ENCODE measurements at places on chromosomes 1 and 21.

GRCh38 chr21:34965200-34966174, 83.6 kb downstream of the RUNX1 start:
- no peak for DNase-seq

GRCh38 chr1:55257958-55258357, 42.8 kb upstream of the USP24 start:
- no peak for DNase-seq

DNA sequence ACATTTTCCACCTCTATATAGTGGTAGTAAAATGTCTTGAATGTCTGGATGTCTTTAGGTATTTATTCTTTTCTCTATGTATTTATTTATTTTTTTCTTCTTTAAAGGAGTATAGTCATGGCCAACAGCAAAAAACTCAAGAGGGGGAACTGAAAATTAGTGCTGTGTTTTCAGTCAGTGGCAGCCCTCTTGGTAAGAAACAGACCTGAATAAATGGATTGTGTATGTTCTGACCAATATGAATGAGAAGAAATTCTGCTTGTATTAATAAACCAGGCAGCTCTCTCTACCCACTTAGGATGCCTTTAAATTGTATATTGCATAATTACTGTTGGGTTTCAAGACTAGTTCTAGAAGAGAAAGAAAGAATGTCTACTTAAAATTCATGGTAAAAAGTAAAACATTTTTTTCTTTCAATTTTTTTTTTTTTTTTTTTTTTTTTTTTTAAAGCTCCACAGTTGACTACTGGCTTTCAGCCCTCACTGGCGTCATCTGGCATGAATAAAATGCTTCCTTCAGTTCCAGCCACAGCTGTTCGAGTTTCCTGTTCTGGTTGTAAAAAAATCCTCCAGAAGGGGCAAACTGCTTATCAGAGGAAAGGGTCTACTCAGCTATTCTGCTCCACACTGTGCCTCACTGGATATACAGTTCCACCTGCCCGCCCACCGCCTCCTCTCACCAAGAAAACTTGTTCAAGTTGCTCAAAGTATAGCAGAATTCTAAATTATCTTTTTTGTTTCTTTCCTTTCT, 101.6 kb downstream of the ZMYM4 start:
- peak; percentile 13 for DNase-seq

DNA sequence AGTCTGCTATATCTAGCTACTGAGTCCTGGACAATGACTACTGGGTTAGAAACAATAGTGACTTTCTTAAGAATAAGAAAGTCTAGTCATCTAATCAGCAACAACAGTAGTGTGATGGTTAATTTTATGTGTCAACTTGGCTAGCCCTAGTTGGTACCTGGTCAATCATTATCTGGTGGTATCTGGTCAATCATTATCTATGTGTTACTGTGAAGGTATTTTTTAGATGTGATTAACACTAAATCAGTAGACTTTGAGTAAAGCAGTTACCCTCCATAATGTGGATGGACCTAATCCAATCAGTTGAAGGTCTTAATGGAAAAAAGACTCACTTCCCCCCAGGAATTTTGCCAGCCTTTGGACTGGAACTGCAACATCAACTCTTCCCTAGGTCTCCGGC, 312.6 kb downstream of the SIPA1L2 start:
- DNase-seq, result no peak

- DNase-seq, result no peak
These were observed 428.9 kb upstream of the ADGRL2 start for GRCh38 chr1:81371864-81372263.

- peak; percentile 18 for DNase-seq
These were observed 9.7 kb downstream of the SMYD3 start for GRCh38 chr1:246497331-246497915.

GRCh38 chr1:104874044-104874443, 1124.3 kb downstream of the AMY1C start:
- no peak for DNase-seq

DNA sequence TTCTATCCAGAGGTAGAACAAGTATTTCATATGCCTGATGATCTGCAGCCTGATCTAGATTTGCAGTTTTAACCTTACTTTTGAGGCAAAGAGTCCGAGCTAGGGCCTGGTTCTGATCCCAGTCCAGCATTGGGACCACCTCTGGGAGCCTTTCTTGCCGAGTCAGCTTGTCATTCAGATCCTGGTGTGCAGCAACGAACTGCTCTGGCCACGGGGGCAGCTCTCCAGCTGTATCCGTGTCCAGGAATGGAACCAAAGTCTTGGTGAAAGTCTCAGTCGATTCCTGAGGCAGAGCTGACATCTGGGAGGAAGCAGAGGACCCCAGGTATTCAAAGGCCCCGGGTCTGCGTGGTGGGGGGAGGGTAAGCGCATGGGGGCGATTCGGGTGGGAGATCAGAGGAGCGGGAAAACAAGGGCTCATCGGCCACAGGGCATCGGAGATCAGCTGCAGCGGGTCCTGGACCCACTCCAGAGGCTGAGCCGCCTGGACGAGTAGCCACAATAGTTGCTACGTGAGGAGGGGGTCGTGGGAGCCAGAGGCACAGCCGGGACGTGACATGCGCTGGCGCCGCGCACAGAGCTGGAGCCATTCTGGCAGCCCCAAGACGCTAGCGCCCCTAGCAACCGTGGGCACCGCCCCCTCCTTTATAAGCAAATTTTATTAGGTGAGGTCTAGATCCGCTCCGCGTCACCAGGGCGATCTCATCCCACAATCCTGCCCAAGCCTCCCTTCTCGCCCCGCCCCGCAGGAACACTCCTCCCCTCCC, 32.4 kb upstream of the BSDC1 start:
- no peak for DNase-seq

GRCh38 chr1:226394462-226394861, 13.4 kb downstream of the PARP1 start:
- no peak for DNase-seq

GRCh38 chr1:39573736-39574624, 2.6 kb downstream of the PABPC4 start:
- no peak for DNase-seq

- no peak for DNase-seq
These were observed 217.9 kb downstream of the NTNG1 start for GRCh38 chr1:107358619-107359327.

DNA sequence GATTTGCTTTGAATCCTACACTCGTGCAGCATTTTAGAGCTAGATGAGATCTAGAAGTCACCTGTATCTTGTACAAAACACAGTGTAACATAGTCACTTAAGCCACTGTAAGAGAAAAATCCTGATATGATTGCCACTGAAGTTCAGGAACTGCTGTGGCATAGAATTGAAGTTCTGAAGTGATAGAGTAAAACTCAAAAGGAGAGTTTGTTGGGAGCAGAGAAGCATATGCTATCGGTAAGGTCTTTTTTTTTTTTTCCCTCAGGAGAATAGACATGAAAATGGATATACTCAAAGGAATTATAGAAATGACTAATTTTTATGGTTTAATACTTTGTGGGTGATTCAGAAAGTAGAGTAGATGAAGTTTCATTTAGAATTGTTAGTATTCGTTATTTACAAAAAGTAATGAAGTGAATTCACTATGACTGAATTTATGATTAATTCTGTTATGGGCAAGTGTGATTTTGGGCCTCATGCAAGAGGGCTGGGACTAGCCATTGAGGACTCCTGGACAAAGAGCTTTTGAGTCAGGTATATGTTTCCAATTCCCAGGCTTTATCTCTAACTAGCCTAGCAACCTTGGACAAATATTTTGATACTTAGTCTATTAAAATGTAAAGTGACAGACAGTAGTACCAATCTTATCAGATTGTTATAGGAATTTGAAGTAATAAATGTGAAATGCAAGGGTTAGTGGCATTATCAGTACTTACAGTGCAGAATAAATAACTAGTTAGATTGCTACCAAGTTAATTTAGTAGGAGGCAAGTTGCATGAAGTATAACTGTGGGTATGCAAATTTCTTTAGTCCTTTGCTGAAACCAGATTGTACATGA, 3.1 kb downstream of the KCTD3 start:
- DNase-seq, result no peak

GRCh38 chr1:205294934-205295333, 26.6 kb downstream of the NUAK2 start:
- DNase-seq, result no peak
